ENCODE measurements at places on chromosomes 4 and X.
A peak's percentile ranks its signal among the peaks of the same experiment; 100 is the strongest.

GRCh38 chr4:150080337-150080736 is 2.1 kb downstream of the DCLK2 start:
- no peak for DNase-seq

GRCh38 chr4:110702326-110702725 is 79.4 kb upstream of the PITX2 start:
- DNase-seq: no peak

- no peak for DNase-seq
Observed at GRCh38 chr4:2579910-2580309, 43.5 kb downstream of the FAM193A start.

GRCh38 chrX:45743081-45743533 is 542.4 kb upstream of the DIPK2B start:
- DNase-seq: no peak

GRCh38 chr4:118973295-118973694 is 84.6 kb downstream of the SYNPO2 start:
- DNase-seq: no peak

GRCh38 chr4:147012059-147012707 is 66.5 kb upstream of the TTC29 start:
- no peak for DNase-seq

- peak; percentile 61 for DNase-seq
Observed at GRCh38 chr4:36255577-36255976, 11.3 kb upstream of the ARAP2 start.

DNA sequence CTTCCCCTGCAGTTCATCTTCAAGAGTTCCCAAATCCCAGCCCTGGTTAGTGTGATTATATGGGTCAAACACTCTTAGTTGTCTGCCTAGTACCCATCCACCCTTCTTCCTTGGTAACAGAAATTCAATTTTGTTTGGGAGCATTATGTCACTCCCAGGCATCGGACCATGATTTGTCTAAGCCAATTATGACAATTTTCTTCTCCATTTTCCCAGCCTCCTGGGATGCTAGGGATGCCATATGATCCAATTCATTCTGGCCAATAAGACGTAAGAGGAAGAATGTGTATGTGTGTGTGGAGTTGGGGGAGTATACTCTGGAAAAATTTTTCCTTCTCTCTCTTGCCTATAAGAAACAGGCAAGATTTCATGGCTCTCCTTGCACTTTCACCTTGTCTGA is 465.9 kb downstream of the MID1IP1 start:
- no peak for DNase-seq

DNA sequence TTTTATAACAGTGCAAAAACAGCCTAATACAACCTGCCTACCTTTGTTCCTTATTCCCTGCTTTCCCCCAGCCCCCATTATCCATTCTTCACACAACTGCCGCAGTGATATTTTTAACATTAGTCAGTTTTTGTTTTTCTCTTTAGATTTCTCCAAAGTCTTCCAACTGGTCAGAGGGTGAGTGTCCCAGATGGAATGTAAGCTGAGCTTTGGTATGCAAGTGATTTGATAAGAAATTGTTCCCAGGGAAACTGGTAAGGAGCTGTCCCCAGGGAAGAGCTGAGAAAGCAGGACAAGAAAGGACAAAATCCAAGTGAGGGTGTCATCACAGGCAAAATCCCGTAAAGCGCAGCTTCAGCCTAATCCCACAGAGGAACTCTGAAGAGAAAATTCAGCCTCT is 475.5 kb upstream of the ADGRL3 start:
- no peak for DNase-seq

- no peak for DNase-seq
Observed at GRCh38 chr4:43716721-43717395, 731.8 kb downstream of the KCTD8 start.

DNA sequence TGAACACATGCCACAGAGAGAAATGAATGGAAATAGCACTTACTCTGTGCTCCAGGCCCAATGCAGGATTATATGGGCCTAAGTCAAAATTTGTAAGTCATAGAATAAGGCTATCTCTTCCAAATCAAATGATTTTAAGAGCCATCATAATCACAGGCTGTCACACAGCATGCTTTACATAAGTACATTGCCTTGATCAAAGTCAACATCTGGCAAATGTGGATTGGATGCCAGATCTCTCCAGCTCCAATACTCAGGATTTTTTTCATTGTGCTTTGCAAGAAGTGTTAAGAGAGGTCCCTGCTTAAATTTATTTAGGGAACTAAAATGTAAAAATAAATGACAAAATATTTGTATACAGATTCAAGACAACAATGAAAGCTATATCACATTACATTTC is 299.9 kb downstream of the PRDM5 start:
- no peak for DNase-seq

DNA sequence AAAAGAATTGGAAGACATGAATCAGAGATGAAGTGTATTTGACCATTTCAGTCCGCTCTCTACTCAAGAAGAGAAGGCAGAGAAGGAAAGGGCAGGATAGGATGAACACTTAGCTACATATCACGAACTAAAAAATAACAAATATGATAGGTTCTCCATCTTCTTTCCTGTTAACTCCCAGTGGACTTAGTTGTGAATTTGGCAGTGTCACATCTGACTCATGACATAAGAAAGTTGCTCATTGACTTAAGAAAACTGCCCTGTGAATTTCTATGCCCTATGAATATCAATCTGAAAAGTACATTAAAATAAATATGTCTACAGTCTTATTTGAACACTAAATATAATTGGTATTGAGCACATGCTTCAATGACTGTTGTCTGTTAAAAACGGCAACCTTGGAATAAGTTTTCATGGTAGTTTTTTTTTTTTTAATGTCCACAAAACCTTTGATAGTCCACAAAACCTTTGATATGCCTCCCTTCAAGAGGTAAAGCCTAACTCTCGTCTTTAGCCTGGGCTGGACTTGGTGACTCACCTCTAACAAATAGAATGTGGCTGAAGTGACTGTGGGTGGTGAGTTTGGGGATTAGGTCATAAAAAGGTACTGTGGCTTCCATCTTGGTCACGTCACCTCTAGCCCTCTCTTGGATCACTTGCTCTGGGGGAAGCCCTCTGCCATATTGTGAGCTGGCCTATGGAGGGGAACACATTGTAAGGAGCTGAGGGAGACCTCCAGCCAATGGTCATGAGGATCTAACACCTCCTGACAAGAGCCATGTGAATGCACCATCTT is 184.7 kb upstream of the S100G start:
- DNase-seq: no peak

DNA sequence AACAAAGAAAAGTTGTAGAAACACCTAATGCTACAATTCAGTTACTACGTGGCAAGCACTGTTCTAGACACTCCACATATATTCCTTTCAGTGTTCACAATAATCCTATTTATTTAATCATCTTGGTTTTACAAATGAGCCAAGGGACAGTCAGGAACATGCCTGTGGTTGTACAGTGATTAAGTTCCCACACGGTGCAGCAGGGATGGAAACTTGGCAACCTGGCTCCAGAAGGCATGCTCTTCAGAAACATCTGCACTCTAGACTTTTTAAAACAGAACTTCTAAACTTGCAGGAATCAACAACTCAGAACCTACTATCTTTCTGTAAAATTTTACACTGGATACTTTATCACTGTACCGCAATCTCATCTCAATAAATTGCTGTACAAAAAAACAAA is 32.1 kb downstream of the TAPT1 start:
- no peak for DNase-seq

DNA sequence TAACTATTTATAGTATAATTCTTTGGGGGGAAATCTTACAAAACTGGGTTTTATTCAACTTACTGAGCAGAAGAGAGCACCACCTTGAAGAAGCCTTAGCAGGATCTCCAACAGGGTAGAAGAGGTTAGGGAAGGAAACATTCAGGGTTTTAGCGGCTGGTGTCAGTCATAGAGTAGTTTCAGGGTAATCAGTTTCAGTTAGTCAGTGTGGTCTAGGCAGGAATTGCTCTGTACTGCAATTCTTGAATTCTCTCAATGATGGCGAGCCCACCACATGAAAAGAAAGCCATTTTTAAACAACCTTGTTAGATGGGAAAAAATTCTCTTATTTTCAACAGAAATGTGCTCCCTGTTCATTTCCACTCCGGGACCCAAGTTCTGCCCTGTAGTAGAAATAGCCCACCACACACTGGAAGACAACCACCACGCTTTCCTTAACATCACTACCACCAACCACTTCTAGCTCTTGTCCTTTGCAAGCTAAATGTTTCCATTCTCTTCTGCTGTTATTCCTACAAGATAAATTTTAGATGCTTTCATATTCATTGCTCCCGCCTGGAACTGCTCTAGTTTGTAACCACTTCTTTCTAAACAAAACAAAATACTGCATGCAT is 25.9 kb downstream of the COL25A1 start:
- DNase-seq: no peak

- DNase-seq: peak; percentile 69
Observed at GRCh38 chr4:20317424-20317985, 65.8 kb downstream of the SLIT2 start.

- peak; percentile 69 for DNase-seq
Observed at GRCh38 chrX:40097504-40098263, at the start of gene BCOR. BCOR (minus strand) TSS chrX:40097958; CDS start chrX:40077929, 20,029 bp downstream.

- no peak for DNase-seq
Observed at GRCh38 chrX:29555465-29556091, 659.8 kb upstream of the MAGEB2 start.

GRCh38 chr4:147839663-147840062 is 107.8 kb downstream of the ARHGAP10 start:
- no peak for DNase-seq

GRCh38 chr4:33850371-33850902 is 2393.9 kb downstream of the ARAP2 start:
- DNase-seq: no peak

DNA sequence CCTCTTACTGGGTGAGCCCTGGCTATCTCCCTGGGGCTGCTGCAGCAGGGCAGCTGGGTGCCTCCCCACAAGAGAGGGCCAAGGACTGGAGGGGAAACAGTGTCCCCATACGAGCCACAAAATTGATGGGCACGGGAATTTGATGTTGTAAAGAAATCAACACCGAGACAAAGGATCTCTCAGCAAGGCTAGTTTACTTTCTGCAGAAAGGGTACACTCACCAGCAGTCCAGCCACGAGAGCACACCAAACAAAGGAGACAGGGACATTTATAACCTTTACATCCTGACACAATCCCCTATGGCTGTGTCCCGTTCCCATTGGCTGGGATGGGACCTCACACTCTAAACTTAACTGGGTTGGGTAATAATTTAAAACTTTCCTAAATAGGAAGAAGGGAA is 25.9 kb downstream of the METAP1 start:
- DNase-seq: no peak

- DNase-seq: no peak
Observed at GRCh38 chr4:79225360-79225759, 100.5 kb downstream of the NAA11 start.

DNA sequence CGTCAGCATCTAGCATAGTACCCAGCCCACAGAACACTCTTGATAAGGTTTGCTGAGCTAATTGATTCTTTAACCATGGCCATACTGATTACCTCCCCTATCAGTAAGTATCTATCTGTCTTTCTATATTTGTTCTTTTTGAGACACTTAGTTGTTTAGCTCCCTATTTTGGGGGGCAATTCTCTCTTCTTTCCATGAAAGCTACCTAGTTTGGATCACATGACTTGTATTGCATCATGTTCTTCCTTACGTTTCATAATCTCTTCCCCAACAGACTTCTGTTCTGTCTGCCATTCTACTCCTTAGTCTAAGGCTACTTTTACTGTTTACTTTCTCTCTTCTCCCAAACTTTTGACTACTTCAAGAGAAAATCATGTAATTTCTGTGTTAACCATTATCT is 39.0 kb downstream of the TBC1D19 start:
- DNase-seq: no peak

- DNase-seq: no peak
Observed at GRCh38 chr4:112284166-112284565, 1.5 kb downstream of the TIFA start.

DNA sequence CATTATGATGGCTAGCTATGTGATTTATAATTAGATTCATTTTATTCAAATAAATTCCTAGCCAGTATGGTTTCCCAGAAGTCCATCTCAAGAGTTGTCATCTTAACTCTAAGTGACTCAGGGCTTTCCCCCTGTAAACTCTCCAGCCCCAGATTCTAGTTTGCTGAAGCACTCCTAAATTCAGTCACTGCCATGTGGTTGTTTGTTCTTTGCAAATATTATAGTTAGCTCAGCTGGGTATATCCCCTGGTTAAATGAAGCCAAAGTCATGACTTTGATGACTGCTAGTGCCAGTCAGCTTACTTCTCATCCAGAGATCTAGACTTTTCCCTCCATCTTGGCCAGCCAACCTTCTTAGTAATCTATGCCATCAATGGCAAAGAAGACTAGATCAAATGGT is 126.0 kb downstream of the GRIA3 start:
- DNase-seq: no peak

- no peak for DNase-seq
Observed at GRCh38 chr4:140112576-140112975, 41.4 kb downstream of the MAML3 start.

DNA sequence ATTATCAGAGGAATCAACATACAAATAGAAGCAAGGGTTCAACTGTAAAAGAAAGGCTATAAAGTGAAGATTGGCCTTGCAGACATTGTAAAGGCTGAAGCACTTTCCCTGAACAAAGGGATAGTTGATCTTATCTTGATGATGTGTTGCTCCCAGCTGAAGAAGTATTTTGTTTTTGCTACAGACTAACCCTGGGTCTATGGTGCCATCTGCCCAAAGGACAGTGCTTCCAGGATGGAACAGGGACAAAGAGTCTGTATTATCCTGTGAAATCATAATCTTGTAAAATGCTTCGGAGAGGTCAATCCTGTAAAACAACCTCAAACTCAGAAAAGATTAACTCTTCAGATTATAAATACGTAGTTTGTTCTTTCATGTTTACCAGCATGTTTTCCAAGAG is 251.7 kb upstream of the ANKRD50 start:
- no peak for DNase-seq

DNA sequence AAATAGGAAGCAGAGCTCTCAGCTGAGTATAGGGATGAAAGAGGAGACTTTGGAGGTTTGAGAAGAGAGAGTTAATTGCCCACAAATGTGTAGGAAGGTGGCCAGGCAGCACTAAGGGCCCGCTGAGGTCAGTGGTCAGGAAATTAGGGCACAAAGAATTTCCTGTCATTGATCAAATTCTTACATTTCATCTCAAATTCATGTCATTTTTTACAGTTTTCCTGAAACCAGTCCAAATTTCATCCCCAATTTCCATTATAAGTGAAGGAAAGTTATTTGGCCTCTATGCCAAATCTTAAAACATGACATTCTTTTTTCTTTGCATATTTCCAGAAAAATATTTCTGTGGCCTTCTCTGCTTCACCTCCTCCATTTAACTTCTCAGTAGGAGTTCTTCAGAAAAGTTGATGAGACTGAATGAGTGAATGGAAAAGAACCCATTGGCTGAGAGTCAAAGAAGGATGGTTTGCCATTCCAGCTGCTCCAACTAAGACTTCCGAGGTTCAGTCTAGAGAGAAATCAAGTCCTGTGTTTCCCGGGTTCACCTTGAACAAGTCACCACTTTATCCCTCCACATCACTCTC is 68.7 kb upstream of the SPRY1 start:
- DNase-seq: no peak

GRCh38 chr4:16199093-16199492 is 27.2 kb downstream of the TAPT1 start:
- DNase-seq: peak; percentile 42
